ENCODE measurements at places on chromosomes 2 and 18.

GRCh38 chr2:64124571-64124970, 19.6 kb downstream of the PELI1 start:
- DNase-seq: no peak

DNA sequence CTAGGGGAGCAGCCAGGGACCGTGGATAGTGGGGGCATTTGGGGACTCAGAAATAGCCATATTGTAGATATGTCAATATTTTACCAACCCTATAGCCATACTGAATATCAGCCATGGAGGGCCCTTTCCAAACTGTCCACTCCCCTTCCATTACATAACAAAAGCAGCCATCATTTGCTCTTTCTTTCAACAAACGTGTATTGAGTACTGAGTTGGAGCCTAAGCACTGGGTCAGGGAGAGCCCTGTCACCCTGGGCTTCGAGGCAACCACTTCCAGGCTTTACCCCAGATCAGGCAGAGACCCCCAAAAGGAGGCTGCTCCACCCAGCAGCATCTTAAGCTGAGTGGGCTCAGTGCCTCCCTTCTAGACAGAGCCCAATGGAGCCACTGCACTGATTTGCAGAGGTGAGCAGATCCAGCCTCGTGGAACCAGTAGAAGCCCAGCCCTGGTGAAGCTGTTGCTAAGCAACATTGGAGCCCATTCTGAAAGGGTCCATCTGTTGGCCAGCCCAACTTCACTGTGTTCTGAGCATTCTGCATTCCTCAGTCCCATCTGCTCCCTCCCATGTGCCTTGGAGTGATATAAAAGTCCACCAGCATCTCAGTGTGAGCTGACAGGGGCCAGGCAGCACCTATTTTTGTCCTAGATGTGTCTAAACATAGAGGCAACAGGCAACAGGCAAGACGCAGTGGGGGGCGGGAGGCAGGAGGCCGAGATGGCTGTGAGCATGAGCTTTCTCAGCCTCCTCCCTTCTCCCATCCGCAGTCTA, 112.1 kb downstream of the PLB1 start:
- DNase-seq: no peak

DNA sequence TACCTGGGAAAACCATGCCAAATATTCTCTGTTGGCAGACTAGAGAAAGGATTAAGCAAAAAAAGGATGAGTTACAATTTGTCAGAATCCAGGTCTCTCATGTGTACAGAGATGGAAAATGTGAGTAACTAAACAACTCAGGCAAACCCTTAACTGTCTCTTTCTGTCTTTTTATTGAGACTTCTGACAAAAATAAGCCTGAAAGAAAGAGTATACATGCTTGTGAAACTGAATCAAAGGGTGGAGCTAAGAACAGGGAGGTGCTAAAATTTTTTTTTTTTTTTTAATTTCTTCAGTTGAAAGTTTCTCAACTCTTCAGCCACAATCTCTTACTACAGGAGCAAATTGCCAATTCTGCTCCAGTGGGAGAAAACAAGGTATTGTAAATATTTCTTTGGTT, at the start of gene SERPINB10:
SERPINB10 (plus strand) TSS at position 295 of the 400 bp plus-strand sequence. CDS start 7,553 bp downstream, outside the sequence.
- DNase-seq: no peak

DNA sequence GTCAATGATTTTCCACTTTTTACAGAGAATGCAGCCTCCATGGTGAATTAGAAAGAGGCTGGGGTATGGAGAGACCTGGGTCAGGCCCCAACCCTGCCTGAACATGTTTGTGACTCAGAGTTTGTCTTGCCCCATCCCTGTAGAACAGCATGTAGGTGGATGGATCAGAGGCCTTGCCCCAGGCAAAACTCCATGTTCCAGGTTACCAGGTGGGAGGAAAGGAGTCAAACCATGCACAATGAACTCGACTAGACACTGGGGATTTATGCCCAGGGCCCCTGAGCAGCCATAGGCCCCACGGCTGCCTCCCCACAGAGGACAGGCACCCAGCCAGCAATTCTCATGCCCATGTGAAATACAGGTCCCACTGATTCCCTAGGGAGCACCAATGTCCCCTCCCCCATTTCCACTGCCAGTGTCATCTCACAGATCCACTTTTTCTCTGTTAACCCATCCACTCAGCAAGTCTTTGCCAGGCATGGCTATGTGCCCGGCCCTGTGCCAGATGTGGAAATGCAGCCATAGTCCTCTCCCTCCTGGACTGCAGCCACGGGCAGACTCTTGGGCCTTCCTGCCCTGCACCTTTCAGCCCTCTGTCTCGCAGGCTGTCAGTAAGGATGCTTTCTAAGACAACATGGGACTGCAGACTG, 737.8 kb upstream of the HS6ST1 start:
- no peak for DNase-seq

DNA sequence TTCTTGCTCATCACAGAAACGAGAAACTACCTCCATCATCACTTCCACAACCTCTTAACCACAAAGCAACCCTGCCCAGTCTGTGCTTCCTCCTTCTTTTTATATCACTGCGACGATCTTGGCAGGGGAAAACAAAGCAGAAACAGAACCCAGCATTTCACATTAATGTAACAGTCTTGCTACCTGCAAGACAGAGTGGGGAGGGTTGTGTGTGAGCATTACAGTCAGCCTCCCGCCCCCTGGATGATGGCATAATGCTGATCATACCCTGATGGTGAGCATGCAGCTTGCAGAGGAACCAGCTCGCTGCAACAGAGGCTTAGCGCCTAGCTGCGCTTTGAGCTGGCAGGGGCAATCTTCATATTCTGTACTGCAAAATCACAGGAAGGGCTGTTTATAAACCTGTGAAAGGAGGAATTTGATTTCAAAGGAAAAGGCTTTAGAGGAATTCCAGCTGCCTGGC, 376.1 kb downstream of the IRS1 start:
- peak; percentile 19 for DNase-seq

DNA sequence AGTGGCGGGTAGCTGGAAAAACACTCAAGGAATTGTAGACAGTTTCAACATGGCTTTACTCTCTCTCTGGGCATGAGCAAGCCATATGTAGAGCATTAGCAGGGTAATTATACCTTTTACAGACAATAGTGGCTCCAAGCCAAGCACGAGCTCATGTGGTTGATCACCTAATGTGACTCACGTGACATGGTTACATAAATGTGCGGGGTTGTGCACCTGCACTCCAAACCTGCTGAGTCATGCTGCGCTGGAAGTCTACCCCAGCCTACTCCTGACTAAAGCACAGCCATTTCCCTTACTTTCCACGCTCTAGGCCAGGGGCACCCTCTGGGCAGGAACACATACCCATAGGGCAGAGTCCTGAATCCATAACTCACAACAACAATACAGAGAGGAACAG, 232.8 kb downstream of the MBD5 start:
- no peak for DNase-seq

DNA sequence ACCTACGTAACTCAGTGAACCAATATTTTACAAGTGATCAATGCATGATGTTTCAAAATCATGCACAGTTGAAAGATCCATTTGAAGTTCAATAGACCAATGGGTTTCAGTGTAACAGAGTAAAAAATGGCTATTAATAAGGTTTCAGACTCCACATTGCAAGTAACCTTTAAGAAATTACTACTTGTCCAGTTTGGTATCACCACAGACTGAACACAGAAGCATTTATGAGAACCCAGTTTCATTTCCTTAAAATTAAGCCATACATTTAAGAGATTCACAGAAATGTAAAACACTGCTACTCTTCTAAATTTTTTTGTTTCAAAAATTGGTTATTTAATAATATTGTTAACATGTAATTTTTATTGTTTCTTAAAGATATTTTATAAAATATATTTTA, 98.9 kb upstream of the CHRNA1 start:
- DNase-seq: no peak

DNA sequence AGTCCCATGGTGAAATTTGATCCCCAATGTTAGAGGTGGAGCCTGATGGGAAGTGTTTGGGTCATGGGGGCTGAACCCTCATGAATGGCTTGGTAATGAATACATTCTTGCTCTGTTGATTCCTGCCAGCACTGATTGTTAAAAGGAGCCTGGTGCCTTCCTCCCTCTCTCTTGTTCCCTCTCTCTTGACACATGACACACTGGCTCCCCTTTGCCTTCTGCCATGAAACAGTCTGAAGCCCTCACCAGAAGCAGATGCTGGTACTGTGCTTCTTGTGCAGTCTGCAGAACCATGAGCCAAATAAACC, 30.6 kb upstream of the EPC2 start:
- DNase-seq: no peak

DNA sequence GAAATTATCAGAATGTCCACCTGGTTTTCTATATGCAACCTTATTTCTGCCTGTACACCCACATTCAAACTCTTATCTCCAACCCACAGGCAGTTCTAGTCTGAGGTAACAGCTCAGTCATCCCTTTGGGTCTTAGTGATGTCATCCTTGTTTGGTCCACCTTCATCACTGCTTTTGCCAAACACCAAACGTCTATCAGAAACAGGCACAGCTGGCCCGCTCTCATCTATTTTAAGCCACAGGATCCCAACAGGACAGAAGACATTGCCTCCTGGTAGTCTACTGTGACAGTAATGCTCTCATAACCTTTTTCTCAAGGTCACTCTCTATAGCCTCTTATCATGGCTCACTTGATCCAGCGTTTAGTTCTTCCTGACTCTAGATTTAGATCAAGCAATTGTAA, 99.0 kb upstream of the CHAC2 start:
- no peak for DNase-seq

DNA sequence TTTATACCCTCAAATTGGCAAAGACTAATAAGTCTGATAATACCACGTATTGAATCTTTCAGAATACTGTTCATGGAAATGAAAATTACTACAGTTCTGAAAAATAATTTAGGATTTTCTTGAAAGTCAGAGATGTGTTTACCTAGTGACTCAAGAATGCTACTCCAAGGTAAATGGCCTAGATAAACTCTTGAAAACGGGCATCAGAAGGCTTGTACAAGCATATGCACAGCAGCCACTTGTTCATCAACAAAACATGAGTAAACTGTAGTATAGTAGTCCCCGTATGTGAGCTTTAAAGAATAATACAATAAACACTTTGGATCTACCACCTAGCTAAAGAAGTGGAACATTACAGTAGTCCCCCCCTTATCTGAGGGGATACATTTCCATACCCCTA, 157.5 kb downstream of the THADA start:
- no peak for DNase-seq

DNA sequence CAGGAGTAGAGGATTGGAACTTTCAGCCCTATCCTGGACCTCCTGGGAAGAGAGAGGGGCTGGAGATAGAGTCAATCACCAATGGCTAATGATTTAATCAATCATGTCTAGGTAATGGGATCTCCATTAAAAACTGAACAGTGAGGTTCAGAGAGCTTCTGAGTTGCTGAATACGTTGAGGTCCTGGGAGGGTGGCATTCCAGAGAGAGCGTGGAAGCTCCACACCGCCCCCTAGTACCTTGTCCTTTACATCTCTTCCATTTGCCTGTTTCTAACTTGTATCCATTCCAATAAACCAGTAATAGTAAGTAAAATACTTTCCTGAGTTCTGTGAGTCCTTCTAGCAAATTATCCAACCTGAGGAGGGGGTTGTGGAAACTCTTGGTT, 101.7 kb downstream of the B3GNT2 start:
- DNase-seq: no peak

DNA sequence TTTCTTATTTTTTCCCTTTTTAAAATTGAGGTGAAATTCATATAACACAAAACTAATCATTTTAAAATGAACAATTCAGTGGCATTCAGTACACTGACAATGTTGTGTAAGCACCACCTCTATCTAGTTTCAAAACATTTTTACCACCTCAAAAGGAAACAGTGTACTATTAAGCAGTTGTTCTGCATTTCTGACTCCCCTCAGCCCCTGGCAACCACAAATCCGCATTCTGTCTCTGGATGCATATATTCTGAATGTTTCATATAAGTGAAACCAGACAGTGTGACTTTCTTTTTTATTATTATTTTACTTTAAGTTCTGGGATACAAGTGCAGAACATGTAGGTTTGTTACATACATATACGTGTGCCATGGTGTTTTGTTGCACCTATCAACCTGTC, 19.2 kb upstream of the TANK start:
- no peak for DNase-seq

- DNase-seq: no peak
These were observed 715.2 kb downstream of the CCDC85A start for GRCh38 chr2:56898986-56899385.

DNA sequence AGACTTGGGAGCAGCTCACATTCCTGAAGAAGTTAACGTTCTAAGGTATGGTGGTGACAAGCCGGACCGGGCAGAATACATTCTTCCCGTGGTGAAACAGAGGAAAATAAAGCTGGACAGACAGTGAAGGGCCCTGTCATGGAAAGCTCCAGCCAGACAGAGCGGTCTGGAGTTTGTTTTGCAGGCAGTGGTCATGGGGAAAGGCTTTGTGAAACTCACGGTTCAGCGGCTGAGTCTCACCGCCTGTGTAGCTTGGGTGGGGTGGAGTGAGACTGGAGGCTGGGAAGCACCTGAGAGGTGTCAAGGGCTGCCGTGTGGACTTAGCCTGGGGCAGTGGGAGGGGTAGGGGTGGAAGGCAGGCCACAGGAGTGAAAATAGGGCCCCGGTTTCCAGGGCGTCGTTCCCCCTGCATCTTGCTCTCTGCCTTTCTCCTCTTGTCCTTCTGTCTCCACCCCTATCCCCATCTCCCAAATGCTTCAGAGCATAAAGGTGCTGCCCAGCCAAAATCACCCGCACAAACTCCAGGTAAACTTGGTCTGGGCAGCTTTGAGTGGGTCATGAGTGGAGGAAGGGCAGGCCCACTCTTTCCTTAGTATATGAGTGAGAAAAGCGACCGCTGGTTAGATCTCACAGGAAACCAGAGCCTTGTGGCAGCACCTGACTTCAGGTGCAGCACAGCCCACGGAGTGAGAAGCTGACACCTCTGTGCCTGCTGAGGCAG, 11.4 kb upstream of the SLC20A1 start:
- peak; percentile 16 for DNase-seq

DNA sequence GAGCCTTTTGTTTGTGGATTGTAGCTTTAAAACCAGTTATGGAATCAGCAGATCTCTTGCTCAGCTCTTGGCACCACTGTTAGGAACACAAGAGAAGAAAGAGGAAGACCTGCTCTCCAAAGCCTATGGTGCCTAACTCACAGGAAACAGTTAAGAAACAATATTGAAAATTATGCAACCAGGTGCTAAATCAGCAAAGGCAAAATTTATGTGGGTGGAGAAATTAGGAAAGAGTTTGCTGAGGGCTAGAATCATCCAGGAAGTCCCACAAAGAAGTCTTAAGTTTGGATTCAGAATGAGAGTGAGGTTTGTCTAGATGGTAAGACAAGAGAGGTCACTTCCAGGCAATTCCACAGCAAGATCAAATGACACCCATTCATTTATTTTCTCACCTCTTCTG, 49.4 kb downstream of the AOX1 start:
- no peak for DNase-seq

GRCh38 chr2:135451966-135452365, 79.1 kb downstream of the ZRANB3 start:
- no peak for DNase-seq

DNA sequence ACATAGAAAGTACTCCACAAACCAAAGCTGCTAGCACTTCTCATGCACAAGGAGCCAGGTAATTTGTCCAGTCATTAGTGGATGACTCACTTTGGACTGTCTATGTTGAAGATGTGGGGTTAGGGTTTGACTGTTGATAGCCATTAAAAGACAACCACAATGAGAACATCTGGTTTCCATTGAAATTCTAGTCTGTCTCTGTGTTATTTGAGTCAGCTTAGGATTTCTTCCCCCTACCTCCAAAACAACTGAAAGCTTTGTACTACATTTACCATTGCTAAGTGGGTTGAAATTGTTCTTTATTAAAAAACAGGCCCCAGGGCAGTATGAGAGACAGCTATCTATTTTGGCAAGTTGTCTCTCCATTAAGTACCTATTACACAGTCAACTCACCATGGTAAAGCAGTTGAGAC, 50.2 kb upstream of the ANKRD44 start:
- DNase-seq: no peak

GRCh38 chr2:37674946-37675345, 3.5 kb upstream of the CDC42EP3 start:
- no peak for DNase-seq

- DNase-seq: no peak
These were observed 108.9 kb downstream of the INSIG2 start for GRCh38 chr2:118197011-118197675.
